ELR (cell line): ENCODE measurements at places on chromosomes 1 and 21.

GRCh38 chr1:115145226-115145625 lies 55.9 kb upstream of the TSPAN2 start:
- DNase-seq: no peak

GRCh38 chr21:42115136-42115683 lies 44.1 kb downstream of the UMODL1 start:
- no peak for DNase-seq

DNA sequence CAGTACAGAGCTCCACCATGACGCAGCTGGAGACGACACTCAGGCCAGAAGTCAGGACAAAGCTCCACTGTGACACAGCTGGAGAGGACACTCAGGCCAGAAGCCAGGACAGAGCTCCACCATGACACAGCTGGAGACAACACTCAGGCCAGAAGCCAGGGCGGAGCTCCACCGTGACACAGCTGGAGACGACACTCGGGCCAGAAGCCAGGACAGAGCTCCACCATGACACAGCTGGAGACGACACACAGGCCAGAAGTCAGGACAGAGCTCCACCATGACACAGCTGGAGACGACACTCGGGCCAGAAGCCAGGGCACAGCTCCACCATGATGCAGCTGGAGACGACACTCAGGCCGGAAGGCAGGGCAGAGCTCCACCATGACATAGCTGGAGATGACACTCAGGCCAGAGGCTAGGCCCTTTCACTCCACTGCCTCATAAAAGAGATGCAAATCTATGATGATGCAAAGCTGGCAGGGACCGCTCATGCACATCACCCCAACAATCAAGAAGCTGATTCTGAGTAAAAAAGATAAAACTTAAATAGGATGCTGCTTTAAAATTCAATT lies 13.6 kb upstream of the OR2B11 start:
- DNase-seq: no peak

- no peak for DNase-seq
These were observed 84.3 kb downstream of the PTPN14 start for GRCh38 chr1:214467078-214467585.

GRCh38 chr1:21882721-21883415 lies 54.2 kb downstream of the HSPG2 start:
- DNase-seq: peak; percentile 36

DNA sequence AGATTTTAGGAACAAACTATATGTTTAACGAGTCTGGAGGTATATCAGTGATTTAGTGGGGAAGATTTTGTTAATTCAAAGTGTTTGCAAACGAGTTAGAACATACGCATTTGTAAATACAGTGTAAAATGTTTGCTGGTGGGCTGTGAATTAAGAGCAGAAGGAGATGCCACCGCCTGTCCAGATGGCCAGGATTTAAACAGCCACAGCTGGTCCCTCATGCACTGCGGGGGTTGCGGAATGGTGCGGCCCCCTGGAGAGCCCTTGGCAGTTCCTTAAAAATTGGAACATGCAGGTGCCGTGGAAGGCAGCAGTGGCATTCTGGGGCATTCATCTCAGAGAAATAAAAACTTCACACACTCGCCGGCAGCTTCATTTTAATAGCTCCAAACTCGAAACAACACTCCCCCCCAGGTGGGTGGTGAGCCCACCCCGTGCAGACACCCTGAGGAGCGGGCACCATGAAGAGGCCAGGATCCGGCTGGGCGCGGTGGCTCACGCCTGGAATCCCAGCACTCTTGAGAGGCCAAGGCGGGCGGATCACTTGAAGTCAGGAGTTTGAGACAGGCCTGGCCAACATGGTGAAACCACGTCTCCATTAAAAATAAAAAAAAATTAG lies 3.5 kb upstream of the C1orf159 start:
- DNase-seq: no peak

DNA sequence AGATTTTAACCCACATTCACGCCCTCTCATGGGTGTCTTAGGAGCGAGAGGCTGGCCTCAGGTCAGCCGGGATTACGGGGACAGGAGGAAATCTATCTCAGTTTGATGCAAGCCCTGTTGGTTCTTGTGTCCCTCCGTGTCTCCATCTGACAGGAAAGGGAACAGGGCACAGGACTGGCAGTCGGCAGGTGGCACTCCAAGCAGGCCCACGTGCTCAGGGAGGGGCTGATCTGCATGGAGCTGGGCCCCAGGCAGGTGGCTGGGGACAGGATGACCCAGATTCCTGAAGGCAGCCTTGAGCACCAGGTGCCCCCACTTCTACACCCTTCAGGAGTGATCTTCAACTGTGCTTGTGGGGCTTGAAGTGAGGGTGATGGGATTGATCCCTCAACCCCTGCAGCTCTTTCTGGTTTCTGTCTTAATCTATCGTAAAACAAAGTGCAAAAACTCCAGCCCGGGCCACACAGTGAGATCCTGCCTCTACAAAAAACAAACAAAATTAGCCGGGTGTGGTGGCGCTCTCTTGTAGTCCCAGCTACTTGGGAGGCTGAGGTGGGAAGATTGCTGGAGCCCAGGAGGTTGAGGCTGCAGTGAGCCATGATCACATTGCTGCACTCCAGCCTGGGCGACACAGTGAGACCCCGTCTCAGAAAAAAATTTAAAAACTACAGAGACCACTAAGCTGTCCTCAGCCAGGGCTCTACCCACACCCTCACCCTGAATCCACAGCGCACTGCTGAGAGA lies 8.3 kb downstream of the PLEKHG5 start:
- no peak for DNase-seq

- DNase-seq: no peak
These were observed 94.0 kb downstream of the HMGB4 start for GRCh38 chr1:33957854-33958253.

DNA sequence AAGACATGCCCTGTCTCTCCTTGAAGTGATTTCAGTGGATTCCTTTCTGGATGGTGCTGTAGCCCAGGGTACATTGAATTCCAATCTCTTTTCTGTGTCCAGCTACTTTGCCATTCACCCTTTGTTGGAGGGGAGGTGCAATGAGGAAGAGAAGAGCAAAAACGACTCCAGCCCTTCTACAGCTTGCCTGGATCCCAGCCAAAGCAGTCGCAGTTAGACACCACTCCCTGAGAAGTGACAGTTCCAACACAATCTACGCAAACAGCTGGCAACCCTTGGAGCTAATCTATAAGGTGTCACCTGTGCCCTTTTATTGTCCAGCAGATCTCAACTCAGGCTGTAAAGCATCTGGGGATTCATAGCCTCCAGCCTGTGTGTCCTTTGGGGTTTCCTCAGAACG lies 4.6 kb downstream of the CD244 start:
- DNase-seq: no peak

DNA sequence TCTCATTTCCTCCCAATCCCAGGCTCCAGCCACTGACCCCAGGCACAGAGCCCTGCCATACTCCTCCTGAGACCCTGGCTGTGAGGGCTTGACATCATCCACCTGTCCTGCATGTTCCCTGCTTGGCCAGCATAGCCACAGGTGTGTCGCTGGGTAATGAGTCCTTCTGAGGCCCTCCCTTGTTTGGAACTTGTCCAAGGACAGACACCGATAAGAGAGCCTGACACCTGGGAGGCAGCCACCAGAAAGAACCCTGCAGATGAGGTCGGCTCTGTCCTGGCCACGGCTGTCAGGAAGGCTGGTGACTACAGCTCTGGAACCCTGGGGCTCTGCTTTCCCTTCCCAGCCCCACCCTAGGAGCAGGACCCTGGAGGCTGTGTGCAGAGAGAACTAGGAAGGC lies 34.6 kb downstream of the TMEM63A start:
- DNase-seq: no peak

DNA sequence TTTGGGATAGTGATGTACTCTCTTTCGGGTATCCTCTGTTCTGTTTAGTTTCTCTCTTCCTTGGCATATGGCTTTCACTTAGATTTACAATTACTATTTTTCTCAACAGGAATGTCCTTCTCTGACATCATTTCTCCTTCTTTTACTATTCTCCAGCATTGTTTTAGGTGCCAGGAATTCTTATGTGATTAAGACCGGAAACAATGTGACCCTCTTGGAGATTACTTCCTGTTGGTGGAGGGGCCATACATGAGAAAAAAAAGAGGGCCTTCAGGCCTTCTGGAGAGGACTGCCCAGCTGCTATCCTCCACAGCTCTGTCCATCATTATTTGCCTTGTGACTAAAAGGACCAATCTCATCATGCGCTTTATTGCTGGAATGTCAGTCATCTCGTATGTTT lies 50.4 kb upstream of the ADAMTS5 start:
- DNase-seq: no peak

- no peak for DNase-seq
These were observed 38.0 kb downstream of the KCTD3 start for GRCh38 chr1:215605011-215605621.

DNA sequence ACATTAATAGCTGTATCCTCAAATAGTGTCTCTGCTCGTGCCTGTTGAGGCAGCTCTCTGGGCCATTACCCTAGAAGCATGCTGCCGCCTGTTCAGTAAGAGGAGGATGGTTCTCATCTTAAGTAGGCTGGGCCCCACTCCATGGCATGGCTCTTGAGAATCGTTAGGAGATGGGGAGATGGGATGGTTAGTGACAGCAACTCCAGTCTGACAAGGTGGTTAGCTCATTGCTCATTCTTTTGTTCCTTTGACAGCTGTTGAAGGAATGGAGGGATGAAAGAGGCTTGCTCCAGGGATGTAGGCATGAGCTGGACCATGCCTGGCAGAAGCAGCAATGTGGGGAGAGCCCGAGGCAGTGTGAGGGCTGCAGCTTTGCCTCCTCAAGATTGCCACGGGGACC lies 68.2 kb downstream of the MAP10 start:
- DNase-seq: no peak
